ENCODE measurements at places on chromosomes 5 and 9. TPM values are rescaled to one million over a fixed set of nuclear protein-coding genes. Genes with fewer than 3 reads are reported as not detected.

SNAPC3 gene
- total RNA-seq = 49.7 TPM

C5orf47 gene
- not detected for total RNA-seq

FCN2 gene
- total RNA-seq = not detected

IFNB1 gene
- total RNA-seq = not detected
